Spleen (tissue), 13 donors: ENCODE measurements at places on chromosomes 6 and 20. TPM values are rescaled to one million over a fixed set of nuclear protein-coding genes. Genes with fewer than 3 reads are reported as not detected.

Gene CRISP1
- total RNA-seq: not detected

- DNase-seq: no peak
Measured at GRCh38 chr20:22385602-22386305, 198.6 kb downstream of the FOXA2 start.

Gene UBD
- total RNA-seq: 26.7 TPM

DNA sequence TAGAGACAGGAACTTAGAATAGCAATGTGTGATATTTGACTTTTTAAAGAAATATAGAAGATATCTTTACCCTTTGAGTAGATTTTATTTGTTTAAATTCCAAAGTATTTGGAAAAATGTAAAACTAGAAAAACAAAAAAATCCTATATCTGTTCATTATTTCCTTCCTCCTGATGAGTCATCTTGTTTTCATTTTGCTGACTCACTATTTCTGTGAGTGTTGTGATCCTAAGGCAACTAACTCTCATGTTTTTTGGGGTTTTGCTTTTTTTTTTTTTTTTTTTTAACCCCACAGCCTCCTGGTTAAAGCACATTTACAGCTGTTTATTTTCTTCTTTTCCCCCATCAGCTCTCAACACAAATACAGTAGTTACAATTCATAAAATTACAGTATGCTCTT, 37.8 kb upstream of the THEMIS start:
- no peak for DNase-seq

Gene ACTL10
- total RNA-seq: 2.7 TPM

Gene MRPL14
- total RNA-seq: 27.1 TPM

DNA sequence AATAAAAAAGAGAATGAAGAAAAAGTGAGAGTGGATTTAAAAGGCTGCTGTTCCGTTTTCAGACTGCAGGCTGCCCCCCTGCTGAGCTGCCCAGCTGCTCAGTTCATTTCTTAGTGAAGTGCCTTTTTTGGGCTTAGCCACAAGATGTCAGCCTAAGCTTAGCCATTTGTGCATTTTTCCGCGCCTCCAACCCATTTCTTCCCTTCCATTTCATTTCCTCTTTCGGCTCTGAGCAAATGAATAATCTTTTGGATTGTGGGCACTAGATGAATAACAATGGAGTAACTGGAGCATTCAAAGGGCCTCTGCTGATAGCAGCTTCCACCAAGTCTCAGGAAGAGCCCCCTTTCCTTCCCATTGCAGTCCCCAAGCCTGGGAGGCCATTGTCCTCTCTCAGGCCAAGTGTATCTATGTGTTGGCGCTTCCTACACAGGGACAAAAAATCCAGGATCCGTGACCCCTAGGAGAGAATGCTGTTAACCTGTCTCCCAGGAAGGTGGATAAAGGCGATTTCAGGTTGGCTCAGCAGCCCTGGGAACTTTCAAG, 83.5 kb upstream of the SPTLC3 start:
- DNase-seq: no peak

DNA sequence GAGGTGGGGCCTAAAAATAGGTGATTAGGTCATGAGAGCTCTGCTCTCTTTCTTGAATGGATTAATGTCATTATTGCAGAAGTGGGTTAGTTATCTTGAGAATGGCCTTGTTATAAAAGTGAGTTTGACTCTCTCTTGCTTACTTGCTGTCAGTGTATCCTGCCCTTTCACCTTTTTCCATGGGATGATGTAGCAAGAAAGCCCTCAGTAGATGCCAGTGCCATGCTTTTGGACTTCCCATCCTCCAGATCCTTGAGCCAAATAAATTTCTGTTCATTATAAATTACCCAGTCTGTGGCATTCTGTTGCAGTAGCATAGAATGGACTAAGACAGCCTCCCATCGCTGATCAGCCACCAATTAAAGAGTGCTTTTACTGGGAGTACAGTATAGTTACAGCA, 40.1 kb downstream of the UTRN start:
- no peak for DNase-seq
